T-helper 2 cell (primary cell): ENCODE measurements at places on chromosomes 6 and 20.

DNA sequence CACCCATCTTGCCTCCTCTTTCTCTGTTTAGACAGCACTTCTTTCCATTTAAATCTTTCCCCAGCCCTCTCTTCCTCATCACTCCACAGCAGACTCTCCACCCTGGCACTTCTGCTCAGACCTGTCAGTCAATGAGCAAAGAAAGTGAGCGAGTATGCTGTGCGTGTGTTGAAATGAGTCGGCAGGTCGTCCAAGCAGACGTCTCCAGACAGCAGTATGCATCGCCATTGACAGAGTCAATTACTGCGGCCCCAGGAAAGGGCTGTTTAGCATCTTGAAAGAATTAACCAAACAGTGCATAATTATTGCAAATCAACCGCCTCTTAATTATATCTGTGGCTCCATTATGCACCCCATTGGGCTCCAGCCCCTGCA lies 54.8 kb upstream of the KCNG1 start:
- DNase-seq, result no peak

GRCh38 chr20:18835466-18836256 lies 22.1 kb downstream of the SCP2D1 start:
- DNase-seq, result no peak

DNA sequence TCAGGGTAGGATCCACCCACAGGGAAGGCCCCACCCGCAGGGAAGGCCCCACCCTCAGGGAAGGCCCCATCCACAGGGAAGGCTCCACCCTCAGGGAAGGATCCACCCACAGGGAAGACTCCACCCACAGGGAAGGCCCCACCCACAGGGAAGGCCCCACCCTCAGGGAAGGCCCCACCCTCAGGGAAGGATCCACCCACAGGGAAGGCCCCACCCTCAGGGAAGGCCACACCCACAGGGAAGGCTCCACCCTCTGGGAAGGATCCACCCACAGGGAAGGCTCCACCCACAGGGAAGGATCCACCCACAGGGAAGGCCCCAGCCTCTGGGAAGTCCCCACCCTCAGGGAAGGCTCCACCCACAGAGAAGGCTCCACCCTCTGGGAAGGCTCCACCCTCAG lies 40.5 kb downstream of the KCNQ2 start:
- no peak for DNase-seq

GRCh38 chr6:90039911-90040310 lies 145.6 kb downstream of the GJA10 start:
- DNase-seq, result no peak

- DNase-seq, result no peak
These were observed 39.1 kb downstream of the COL12A1 start for GRCh38 chr6:75166773-75167172.

DNA sequence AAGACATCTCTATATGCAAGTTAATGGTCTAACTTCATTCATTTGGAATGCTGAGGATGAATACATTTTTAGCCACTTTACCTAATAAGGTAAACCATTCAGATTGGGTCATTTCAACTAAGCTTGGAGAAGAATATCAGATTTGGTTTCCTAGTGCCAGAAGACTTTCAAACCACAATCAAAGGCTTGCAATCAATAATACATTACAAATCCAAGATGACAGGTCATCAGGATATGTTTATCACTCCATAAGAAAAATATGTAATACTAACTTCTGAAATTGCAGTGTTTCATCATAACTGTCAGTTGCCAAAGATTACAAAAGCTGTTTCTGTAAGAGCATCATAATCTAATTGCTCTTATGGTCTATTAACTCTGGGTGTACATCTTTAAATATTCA lies 654.0 kb downstream of the COL12A1 start:
- DNase-seq, result no peak

- DNase-seq, result no peak
These were observed 248.3 kb downstream of the DHX35 start for GRCh38 chr20:39210341-39211036.

DNA sequence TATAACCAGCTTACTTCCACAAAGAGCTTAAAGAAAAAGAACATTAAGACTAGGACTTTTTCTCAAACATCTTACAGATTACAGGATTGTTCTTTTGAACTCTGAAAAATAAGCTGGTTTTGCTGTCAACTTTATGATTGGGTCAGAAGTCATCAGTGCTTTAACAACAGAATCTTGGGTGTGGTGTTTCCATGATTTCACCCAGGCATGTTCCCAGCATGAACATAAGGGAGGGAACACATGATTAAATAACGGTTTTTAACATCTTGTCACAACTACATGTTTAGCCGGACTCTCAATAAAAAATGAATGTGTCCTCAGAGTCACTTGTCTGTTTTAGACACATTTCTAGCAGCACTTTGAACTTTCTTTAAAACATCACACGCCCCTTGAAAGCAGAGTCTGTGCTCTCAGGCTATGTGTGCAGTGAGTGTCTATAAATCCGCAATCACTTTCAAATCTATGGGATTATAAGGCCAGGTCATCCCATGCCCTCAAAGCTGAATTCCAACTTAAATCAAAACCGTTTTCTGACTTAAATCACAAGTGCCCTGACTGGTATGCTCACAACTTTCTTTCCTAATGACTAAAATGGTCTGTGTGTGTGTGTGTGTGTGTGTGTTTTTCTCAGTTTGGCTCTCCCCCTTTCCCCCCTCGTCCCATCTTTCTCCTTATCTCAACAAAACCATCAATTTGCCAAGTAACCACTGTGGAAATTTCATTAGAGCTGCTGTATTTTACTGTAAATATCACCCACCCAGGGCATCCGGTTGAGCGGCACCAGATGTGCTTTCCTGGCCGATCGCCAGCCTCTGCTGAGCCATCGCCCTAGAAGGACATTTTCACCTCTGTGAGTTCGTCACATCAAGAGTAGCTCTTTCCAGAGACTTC lies 216.8 kb upstream of the DTNBP1 start:
- DNase-seq, result peak; percentile 10

GRCh38 chr6:100549406-100550167 lies 84.9 kb upstream of the SIM1 start:
- DNase-seq, result no peak

DNA sequence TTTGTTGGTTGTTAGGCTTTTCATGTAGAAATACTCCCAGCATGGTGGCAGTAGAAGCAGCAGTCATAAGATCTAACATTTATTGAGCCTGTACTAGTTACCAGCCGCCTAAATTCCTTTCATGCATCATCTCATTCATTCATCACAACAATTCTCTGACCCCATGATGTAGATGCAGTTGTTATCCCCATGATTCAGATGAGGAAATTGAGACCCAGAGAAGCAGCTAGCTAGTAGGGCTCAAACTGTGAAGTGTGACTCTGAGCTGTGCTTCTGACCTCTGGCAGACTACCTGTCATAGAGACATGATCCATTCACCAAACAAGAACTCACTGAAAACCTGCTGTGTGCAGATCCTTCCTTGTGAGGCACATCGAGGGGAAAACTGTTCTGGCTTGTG lies 16.9 kb downstream of the RREB1 start:
- no peak for DNase-seq

- DNase-seq, result no peak
These were observed 29.6 kb downstream of the CAP2 start for GRCh38 chr6:17423026-17423425.

DNA sequence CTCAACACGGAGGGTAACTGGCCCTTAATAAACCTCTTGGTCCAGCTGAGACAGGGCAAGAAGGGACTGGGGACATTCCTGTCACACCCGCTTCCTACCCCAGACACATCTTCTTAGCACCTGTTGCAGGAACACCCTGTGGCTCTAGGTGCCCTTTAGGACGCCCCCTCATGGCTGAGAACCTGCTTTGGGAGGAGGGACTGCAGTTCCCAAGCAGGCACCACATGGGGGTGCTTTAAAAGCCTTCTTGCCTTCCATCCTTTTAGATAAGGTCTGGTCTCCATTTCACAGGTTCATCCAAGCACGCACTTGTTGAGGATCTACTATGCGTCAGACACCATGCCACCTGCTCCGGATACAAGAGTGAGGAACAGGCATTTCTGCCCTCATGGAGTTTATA lies 26.6 kb downstream of the NSFL1C start:
- no peak for DNase-seq

- no peak for DNase-seq
These were observed 281.0 kb upstream of the EYS start for GRCh38 chr6:65988006-65988405.

- no peak for DNase-seq
These were observed 76.8 kb downstream of the TTLL2 start for GRCh38 chr6:167401525-167402194.

DNA sequence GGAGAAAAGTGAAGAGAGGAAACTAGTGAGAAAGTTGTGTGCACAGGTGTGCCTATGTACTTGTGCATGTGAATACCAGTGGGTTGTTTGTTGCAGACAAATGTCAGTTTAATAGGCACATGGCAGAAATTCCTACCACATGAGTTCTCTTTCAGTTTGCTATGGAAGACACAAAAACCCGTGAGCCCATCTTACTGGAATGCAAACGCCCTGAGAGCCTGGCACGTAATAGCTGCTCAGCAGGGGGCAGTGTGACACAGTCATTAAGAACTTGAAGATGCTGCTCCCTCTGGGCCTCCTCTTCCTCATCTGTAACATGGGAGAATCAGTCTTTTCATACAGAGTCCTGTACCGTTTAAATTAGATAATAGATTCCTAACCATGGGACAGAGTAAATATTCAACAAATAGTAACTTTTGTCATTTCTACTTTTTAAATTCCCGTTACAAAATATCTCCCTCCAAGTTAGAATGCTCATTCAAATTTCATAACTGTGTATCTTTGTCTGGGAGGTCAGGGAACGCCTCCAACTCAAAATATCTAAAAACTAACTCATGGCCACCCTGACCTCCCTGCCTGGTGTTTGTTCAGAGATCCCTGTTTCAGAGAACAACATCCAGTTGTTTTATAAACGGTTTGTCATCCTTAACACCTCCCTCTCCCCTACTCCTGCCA lies 802.9 kb downstream of the MAFB start:
- no peak for DNase-seq

GRCh38 chr6:127514773-127515227 lies 4.3 kb downstream of the MTCL3 start:
- no peak for DNase-seq

GRCh38 chr6:17156112-17156921 lies 54.5 kb downstream of the STMND1 start:
- DNase-seq, result peak; percentile 18

- DNase-seq, result no peak
These were observed 1.8 kb downstream of the TCF21 start for GRCh38 chr6:133890711-133891148.

DNA sequence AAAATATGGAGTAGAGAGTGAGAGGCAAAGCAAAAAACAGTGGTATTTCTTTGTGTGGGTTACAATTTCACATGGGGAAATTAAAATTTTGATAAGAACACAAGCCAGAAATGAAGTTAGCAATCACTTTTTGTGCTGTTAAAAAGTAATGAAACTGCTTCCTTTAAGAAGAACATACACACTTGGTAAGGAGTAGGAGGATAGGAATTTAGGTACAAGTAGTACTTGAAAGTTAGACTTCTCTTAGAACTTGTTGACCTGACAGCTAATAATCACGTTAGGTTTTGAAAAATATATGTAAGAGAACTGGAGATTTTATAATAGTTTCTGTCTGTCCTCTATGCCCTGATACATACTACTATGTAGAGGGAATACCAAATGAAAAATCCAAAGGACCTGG lies 260.8 kb downstream of the ADGRB3 start:
- no peak for DNase-seq

- no peak for DNase-seq
These were observed 141.2 kb downstream of the BMP2 start for GRCh38 chr20:6908673-6909072.

- DNase-seq, result no peak
These were observed 18.3 kb upstream of the ASF1A start for GRCh38 chr6:118875672-118876071.

DNA sequence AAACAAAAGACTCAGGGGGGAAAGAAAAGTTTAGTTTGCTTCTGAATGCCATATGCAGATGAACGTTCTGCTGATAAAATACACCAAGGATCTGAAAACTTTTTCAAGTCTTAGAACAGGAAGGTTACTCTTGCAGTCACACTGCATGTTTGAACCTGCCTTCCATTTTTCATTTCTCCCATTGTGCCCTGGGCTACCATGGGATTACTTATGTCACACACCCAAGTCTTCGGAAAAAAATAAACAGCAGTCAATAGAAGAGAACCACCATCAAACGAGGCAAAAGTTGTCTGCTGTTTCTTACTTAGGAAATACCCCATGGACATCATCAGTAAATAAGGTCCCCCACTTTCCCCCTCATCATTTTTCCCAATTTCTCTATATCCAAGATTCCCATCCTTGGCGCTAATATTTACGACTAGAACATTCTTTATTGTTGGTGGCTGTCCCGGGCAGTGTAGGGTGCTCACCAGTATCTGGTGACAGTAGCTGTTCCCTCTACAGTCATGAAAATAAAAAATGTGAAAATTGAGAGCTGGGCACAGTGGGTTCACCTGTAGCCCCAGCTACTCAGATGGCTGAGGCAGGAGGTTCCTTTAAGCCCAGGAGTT lies 202.5 kb downstream of the BCAS1 start:
- DNase-seq, result no peak

DNA sequence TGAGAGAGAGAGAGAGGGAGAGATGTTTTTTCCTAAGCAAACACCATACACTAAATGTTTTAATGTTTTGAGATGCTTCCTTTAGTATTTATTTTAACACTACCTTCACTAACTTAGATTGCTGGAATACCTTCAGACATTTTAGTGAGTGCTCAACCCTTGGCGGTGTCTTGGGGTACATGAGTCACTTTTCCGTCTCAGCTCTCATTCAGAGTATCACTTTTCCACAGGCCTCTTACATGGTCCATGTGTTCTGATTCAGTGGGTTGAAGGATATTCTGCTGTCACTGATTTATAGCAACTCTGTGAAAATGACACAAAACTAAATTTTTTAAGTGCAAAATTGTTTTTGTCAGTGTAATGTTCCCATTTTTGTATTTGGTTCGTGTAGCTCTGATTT lies 217.9 kb downstream of the CLVS2 start:
- no peak for DNase-seq

DNA sequence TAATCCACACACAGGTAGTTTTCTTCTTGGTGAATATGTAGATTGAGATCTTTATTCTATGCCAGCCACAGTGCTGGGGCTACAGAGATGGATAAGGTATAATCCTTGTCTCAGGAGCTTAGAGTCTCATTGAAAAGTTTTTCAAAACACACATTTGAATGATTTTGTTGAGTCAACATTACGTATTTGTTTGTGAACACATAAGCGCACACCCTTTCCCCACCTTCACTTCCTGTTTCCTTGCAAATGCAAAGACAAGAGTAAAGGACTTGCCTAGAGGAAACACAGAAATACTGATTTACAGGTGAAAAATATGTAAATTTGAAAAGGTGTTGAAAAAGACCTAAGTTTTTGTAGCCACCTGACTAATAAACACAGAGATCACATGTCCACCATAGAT lies 27.8 kb downstream of the VAPB start:
- DNase-seq, result peak; percentile 52
